ENCODE measurements at places on chromosomes 5 and 9. TPM values are rescaled to one million over a fixed set of nuclear protein-coding genes. Genes with fewer than 3 reads are reported as not detected.

PCDHA12 gene
- total RNA-seq: not detected

MUSK gene
- total RNA-seq: not detected

- no peaks in the 10 kb centered on the region for H3K36me3 ChIP-seq
- no peaks in the 10 kb centered on the region for H3K27me3 ChIP-seq
- no peaks in the 10 kb centered on the region for H3K4me1 ChIP-seq
- DNase-seq: no peak
- H3K4me3 ChIP-seq: no peak overlapping the region
- no peak overlapping the region for H3K27ac ChIP-seq
Observed at GRCh38 chr9:130201399-130201873, 29.2 kb downstream of the NCS1 start.

GRCh38 chr5:163498886-163499285, 6.5 kb upstream of the MAT2B start:
- no peak for DNase-seq
- H3K27ac ChIP-seq: no peak overlapping the region
- no peaks in the 10 kb centered on the region for H3K27me3 ChIP-seq
- H3K4me3 ChIP-seq: no peak overlapping the region
- peaks cover 6% of the 10 kb centered on the region for H3K4me1 ChIP-seq
- H3K36me3 ChIP-seq: peaks cover 2% of the 10 kb centered on the region

- no peak overlapping the region for H3K27ac ChIP-seq
- H3K36me3 ChIP-seq: peaks cover 4% of the 10 kb centered on the region
- H3K4me1 ChIP-seq: no peaks in the 10 kb centered on the region
- DNase-seq: no peak
- H3K4me3 ChIP-seq: no peak overlapping the region
Observed at GRCh38 chr5:143206196-143207053, 197.1 kb downstream of the NR3C1 start.

- DNase-seq: no peak
- H3K4me1 ChIP-seq: no peaks in the 10 kb centered on the region
- H3K36me3 ChIP-seq: no peaks in the 10 kb centered on the region
- H3K27me3 ChIP-seq: peaks cover 33% of the 10 kb centered on the region
Observed at GRCh38 chr5:136012041-136012804, 16.6 kb upstream of the TGFBI start.

DNA sequence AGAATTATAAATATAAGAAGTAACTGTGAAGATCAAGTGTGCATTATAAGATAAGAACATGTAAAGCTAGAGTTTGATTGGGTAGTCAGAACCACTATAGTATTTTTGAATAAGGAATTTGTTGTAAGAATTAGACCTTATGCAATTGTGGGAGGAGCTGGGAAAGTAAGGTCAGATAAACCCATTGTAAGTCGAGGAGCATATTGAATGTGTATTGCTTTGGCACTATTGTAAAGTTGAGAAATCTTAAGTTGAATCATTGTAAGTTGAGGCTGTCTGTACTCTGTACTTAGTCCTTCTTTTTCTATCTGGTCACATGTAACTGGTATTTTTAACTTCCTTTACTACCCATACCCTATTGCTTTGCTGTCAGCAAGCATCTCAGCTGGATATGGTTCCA, 158.7 kb downstream of the CCDC171 start:
- no peaks in the 10 kb centered on the region for H3K27me3 ChIP-seq
- no peaks in the 10 kb centered on the region for H3K4me1 ChIP-seq
- H3K36me3 ChIP-seq: no peaks in the 10 kb centered on the region
- DNase-seq: no peak
